Head of caudate nucleus (tissue), 42 donors: ENCODE measurements at places on chromosomes 1 and 21.

- DNase-seq: peak; percentile 10
Measured at GRCh38 chr1:28718586-28719331, 18.0 kb upstream of the YTHDF2 start.

- DNase-seq: no peak
Measured at GRCh38 chr1:231860221-231861088, 233.9 kb downstream of the DISC1 start.

DNA sequence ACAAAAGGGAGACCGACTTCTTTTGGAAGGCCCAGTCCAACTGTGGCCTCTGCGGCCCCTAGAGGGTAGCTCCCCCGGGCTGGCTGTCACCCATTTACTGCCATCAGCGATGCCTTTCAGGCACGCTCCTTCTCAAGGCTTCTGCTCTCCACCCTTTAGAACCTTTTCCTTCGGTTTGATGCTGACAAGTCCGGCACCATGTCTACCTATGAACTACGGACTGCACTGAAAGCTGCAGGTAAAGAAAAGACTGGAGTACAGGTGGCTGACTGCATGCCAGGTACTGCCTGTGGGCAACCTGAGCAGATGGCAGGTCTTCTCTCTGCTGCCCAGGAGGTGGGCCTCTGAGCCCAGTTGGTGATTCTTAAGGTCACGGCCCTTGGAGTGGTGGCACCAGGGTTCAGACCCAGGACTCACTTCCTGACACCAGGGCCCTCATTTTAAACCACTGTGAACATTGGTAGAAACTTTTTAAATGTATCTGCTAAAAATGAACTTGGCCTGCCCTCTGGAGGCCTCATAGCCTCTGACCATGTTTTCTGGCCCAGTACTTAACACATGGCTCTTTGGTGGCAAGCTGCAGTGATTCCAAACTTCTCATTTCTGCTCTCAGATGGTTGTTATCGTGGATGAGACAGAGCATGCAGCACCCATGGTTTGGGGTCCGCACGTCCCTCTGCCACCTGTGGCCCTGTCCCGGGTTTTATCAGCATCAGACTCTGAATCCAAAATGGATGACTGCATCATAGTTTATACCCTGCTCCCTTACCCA is 45.7 kb downstream of the CAPN9 start:
- DNase-seq: no peak

DNA sequence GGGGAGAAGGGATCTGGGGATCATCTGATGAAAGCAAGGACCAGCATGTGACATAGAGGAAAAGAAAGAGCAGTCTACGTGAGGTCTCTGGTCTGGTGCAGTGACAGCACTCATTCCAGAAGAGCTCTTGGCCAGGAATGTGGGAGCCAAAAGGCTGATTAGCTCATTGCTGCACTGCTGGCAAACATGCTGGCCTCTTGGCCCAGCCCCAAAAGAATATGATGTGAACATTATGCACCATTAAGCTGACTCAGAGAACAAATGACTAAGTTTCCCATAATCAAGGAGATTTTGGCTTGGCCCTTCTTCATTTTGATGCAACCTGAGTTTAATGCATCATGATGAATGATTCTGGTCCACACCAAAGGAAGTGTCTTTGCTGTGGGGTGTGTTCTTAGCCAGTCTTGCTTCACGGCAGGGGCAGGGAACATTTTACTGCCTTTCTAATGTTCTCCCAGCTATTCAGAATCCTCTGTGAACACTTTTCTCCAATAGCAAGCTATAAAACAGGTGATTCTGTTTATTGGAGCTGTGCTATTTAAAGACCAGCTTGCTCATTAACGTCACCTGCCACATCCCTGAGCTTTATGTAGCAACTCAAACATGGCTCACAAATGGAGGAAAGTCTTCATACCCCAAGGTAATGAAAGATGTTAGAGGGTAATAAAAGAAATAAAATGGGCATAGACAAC is 55.1 kb downstream of the PCBP3 start:
- DNase-seq: no peak

GRCh38 chr21:36780861-36781260 is 81.9 kb downstream of the SIM2 start:
- DNase-seq: no peak

DNA sequence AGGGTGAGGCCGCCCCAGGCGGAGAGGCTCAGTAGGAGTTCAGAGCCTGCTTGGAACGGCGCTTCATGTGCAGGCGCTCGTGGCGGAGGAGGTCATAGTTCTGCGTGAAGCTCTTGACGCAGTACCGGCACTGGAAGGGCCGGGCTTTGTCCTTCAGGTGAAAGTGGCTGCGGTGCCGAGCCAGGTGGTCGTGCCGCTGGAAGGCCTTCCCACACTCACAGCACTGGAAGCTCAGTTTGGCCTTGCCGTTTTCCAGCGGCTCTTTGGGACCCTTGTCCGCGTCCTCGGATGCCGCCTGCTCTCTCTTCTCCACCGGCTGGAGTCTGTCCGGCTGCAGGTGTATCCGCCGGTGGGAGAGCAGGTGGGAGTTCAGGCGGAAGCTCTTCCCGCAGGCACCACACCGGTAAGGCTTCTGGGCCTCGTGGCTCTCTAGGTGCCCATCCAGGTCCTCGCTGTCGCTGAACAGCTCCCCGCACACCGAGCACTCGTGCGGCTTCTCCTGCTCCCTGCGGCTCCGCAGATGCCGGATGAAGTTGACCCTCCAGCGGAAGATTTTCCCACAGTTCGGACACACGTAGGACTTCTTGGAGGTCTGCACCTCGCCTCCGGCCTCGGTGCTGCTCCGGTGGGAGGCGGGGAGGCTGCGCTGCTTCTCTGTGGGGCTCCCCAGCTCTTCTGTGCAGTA is 31.0 kb downstream of the ZNF496 start:
- DNase-seq: no peak

DNA sequence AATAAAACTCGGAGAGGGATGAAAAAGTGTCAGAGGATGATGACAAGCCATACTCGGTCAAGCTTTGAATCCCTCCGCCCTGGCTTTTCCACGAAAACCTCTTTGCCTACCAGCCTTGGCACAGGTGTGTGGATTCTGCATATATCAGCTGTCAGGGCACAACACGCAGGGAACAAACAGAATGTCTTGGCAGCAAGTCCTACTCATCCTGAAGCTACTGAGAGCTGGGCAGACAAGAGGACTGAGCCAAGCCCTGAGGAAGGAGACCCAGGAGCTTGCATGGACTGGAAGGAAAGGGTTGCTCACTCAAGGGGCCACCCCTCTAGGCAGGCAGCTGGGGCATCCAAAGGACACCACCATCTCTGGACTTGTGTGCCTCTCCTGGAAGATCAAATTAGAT is 132.4 kb downstream of the HMGB4 start:
- no peak for DNase-seq

- no peak for DNase-seq
Measured at GRCh38 chr1:157287462-157287861, 149.3 kb upstream of the ETV3 start.

- DNase-seq: no peak
Measured at GRCh38 chr1:157098519-157098918, 1.1 kb downstream of the ETV3L start.

DNA sequence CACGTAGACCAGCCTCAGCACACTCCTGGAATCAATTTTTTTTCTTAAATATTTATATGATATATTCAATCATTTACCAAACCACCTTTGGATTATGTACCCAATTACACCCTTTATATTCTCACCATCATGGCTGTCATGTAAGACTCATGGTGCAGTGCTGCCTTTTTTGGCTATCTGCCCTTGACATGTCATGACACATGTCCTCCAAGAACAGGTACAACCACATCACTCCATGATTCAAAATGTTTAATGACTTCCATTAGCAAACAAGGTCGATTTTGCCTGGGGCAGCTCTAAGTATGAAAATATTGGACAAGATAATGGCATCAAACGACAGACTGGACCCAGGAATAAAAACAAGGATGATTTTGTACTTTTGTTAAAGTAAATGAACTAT is 861.1 kb upstream of the ADAMTS5 start:
- DNase-seq: no peak

DNA sequence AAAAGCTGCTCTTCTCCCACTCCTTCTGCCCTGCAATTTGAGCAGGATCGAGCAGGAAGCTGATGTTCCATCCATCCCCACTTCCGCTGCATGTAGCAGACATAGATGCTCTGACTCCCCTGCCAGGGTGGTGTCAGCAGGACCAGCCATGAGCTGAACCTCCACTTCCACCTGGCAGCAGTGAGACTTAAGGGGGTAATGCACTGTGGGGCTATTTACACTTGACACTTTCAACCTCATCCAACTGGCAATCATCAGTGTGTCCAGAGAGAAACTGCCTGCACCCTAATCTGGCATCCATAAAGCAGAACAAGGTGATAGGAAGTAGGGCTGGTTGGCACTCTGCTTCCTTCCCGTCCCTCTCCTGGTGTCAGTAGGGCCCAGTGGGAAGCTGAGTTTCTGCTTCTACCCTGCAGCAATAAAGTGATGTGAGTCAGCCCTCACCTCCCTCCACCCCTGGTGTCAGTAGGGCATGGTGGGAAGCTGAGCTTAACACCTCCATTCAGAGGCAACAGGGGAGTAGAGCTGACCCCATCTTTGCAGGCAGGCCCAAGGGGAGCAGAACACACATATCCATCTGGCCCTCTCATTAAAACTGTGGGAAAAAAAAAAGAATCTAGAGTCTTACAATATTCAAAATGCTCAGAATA is 272.3 kb downstream of the PTPRU start:
- no peak for DNase-seq

GRCh38 chr1:84164567-84165021 is 20.5 kb downstream of the PRKACB start:
- DNase-seq: no peak

- no peak for DNase-seq
Measured at GRCh38 chr1:29502911-29503840, 266.9 kb downstream of the PTPRU start.

DNA sequence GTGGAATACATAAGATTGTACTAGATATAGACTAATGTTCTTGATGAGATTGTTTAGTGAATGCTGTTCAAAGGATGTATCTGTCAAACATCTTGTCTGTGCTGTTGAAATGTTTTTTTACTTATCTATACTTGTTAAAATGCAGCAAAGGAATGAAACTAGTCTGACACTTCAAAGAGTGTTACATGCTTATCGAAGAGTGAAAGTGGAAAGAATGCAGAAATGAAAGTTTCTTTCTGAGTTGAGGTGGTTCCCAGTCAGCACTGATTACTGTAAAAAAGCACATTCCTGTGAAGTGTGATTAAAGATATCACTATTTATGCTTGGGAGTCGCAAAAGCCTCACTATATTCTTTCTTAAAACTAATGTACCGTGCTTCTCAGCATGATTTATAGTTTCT is 1225.2 kb downstream of the NCAM2 start:
- DNase-seq: no peak

GRCh38 chr21:18468790-18469189 is 65.2 kb upstream of the TMPRSS15 start:
- no peak for DNase-seq

GRCh38 chr21:14353231-14353630 is 29.7 kb downstream of the HSPA13 start:
- DNase-seq: no peak

- DNase-seq: peak; percentile 19
Measured at GRCh38 chr1:71861022-71861421, 421.3 kb downstream of the NEGR1 start.

DNA sequence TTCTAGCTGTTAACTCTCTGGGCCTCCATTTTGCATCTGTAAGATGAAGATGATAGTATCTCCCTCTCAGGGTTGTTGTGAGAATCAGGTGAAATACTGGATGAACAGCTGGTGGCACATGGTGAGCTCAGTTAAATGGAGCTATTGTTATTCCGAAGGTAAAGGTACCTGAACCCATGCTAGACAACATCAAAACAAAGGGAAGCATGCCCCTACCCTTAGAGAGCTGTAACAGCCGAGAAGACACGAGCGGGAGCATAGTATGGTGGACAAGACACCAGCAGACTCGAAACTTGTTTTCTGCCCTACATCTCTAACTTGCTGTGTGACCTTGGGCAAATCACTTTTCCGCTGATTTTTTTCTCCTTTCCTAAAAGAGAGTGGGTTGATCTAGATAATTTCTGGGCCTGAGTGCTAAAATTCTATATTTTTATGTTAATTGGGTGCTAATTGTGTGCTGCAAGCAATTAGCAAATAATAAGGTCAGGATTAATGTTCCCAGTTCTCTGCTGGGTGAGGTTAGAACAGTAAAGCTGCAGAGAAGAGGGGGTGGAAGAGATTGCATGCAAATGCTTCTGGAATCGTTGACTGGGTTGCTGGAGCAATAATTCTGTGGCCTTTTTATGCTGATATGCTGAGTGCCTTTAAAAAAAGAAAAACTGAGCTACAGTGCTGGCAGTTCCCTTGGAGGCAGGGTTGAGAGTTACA is 10.8 kb downstream of the TMEM200B start:
- DNase-seq: no peak
